ENCODE measurements at places on chromosomes 1 and 21.

DNA sequence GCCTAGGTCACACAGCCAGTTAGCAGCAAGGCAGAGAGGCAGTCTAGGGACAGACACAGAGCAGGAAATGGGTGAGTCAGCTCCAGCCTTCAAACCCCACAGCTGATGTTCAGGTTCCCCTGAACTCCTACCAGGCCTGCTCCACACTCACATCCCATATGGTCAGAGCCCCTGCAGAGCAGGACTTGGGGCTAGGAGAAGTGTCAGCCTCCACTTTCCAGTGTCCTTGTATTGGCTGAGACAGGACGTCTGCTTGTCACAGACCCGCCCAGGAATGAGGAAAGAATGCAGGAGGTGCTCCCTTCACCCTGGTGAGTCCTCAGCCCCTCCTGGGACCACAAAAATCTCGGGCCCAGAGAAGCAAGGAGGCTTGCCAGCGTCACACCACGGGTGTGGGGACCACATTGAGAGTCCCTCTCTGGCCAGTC lies 92.5 kb downstream of the LACTBL1 start:
- peak; percentile 16 for DNase-seq

- DNase-seq, result no peak
Measured at GRCh38 chr1:208177656-208178055, 66.5 kb downstream of the PLXNA2 start.

GRCh38 chr1:108878160-108878469 lies 1.3 kb downstream of the GPSM2 start:
- no peak for DNase-seq

- DNase-seq, result no peak
Measured at GRCh38 chr1:186183970-186184628, 191.0 kb downstream of the TPR start.

DNA sequence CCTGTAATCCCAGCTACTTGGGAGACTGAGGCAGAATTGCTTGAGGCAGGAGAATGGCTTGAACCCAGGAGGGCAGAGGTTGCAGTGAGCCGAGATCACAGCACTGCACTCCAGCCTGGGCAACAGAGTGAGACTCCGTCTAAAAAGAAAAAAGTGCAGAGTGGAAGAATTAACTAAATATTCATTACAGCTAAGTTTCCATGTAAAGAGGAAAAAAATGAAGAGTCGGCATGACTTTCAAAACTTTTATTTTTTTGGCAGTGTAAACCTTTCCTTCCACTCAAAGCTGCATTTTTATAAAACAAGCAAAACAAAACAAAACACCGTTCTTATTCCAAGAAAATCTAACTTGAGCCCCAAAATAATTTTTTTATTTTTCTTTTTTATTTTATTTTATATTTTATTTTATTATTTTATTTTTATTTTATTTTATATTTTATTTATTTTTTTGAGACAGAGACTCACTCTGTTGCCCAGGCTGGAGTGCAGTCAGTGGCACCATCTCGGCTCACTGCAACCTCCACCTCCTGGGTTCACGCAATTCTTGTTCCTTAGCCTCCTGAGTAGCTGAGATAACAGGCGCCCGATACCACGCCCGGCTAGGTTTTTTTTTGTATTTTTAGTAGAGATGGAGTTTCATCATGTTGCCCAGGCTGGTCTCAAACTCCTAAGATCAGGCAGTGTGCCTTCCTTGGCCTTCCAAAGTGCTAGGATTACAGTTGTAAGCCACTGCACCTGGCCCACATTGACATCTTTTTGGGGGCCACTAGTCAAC lies 62.9 kb downstream of the PACC1 start:
- no peak for DNase-seq

GRCh38 chr1:116982319-116983004 lies 19.1 kb upstream of the CD101 start:
- no peak for DNase-seq

DNA sequence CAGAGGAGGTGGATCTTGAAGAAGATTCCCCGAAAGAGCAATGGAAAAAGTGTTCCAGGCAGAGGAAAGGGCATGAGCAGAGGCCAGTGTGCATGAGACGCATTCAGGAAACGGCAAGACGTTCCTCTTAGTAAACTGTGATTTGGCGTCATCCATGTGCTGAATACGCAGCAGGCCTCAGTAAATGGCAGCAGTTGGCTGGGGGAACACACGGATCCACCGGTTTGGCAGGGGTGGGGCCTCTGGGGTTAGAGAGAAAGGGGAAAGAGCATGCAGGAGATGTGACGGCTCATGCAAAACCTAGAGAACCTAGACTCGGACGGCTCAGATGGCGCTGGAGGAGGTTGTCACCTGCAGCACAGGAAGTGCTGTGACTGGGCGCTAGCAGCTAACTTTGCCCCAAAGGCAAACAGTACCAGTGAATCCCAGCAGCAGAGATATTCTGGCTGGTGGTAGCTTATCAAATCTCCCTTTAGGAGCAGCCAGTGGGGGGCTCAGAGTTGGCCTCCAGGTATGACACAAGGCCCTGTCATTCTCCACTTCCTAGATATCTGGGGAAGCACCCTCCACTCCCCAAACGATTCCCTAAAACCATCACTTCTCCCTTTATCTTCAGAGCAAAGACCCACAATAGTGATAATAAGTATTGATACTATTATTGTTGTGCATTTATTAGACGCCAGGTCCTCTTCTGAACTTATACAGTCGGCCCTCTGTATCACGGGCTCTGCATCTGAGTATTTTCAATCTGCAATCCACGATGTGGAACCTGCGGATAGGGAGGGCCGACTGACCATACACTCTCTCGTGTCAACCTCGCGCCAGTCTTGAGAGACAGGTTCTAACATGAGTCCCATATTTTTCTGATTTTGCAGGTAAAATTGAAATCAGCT lies 7.6 kb downstream of the LAPTM5 start:
- no peak for DNase-seq

- no peak for DNase-seq
Measured at GRCh38 chr21:36966821-36967768, 626 bp upstream of the HLCS start.

GRCh38 chr1:175089136-175089718 lies 21.6 kb downstream of the TNN start:
- DNase-seq, result no peak

GRCh38 chr21:41632748-41633475 lies 125.0 kb upstream of the TMPRSS2 start:
- no peak for DNase-seq

- DNase-seq, result no peak
Measured at GRCh38 chr1:233641029-233641428, 27.1 kb downstream of the KCNK1 start.

DNA sequence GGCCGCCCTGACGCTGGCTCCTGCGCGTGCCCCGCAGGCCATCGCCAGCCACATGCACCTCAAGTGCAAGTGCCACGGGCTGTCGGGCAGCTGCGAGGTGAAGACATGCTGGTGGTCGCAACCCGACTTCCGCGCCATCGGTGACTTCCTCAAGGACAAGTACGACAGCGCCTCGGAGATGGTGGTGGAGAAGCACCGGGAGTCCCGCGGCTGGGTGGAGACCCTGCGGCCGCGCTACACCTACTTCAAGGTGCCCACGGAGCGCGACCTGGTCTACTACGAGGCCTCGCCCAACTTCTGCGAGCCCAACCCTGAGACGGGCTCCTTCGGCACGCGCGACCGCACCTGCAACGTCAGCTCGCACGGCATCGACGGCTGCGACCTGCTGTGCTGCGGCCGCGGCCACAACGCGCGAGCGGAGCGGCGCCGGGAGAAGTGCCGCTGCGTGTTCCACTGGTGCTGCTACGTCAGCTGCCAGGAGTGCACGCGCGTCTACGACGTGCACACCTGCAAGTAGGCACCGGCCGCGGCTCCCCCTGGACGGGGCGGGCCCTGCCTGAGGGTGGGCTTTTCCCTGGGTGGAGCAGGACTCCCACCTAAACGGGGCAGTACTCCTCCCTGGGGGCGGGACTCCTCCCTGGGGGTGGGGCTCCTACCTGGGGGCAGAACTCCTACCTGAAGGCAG lies 23.4 kb upstream of the ARF1 start:
- DNase-seq, result no peak

- no peak for DNase-seq
Measured at GRCh38 chr1:110019770-110020169, 14.7 kb upstream of the STRIP1 start.

DNA sequence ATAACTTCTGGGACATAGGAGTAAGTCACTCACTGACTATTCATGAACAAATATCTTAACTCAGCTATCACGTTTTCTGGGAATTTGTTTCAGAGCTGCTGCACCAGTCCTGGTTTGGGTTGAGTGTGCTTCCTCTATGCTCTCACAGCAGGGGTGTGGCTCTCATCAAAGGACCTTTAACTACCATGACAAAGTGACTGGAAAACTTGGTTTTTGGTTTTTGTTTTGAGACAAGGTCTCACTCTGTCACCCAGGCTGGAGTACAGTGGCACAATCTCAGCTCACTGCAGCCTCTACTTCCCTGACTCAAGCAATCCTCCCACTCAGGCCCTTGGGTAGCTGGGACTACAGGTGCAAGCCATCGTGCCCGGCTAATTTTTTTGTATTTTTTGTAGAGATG lies 4.1 kb downstream of the ILDR2 start:
- DNase-seq, result no peak

DNA sequence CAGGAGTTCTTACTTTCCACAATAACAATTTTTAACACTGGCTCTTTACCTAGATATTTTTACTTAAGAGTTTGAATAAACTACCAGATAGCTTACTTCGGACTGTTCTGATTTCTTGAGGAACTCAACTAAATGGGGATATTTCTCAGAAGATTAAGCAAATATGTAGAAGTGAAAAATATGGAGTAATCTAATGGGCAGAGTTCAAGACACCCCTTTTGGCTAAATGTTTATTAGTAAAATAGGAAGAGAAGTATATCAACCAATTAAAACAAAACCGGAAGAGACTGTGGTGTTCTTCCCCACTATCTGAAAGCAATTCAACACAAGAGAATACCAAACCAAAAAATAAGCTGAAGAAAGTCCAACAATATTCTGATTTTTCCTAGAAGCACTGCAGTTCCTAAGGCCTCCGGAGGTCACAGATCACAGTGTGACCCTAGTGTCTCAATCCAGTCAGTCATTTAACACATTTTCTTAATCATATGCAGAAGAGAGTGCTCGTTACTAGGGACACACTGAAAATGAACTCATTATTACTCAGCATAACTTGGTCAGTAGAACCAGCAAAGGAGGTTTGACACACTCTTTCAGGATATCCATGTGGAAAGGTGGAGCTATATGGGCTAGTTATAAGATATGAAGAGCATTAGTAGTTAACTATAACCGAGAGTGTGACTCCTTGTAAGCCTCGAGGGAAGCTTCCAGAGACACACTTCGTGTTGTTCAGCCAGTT lies 5.2 kb downstream of the SIPA1L2 start:
- DNase-seq, result no peak

GRCh38 chr1:3155056-3155925 lies 86.3 kb downstream of the PRDM16 start:
- DNase-seq, result no peak

GRCh38 chr1:119687434-119688079 lies 24.2 kb upstream of the PHGDH start:
- no peak for DNase-seq

- no peak for DNase-seq
Measured at GRCh38 chr1:154911691-154912550, 24.6 kb downstream of the PMVK start.

GRCh38 chr1:156853761-156854160 lies 5.2 kb downstream of the INSRR start:
- no peak for DNase-seq

DNA sequence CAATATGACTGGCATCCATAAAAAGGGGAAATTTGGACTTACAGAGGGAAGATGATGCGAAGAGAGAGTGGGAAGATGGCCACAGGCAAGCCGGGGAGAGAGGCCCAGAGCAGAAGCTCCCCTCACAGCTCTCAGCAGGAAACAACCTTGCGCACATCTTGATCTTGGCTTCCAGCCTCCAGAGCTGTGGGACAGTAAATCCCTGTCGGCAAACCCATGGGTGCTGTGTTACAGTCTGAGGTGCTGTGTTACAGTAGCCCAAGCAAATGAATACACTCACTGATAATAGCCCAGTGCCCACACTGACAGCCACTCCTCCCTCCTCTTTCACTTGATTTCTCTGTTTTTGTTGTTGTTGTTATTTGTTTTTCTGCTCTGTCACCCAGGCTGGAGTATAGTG lies 22.4 kb downstream of the CDCA8 start:
- DNase-seq, result no peak

DNA sequence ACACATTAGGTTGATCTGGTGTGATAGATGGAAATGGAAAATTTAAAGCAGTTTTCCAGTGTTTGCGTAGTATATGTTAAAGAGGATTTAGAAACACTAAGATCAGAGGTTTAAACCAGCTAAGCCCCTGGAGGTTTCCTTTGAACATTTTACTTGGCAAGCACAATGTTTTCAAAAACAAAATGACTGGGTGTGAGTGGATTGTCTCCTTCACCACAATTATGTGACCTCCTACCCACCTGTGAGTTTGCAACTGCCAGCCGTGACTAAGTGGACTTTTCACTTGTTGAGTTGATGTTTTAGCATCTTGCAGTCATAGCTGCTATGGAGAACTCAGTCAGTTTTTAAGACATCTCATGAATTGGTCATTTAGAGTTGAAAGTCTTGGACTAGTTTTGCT lies 4.7 kb downstream of the CCDC190 start:
- DNase-seq, result peak; percentile 80

GRCh38 chr1:237677979-237678378 lies 212.7 kb downstream of the ZP4 start:
- no peak for DNase-seq

DNA sequence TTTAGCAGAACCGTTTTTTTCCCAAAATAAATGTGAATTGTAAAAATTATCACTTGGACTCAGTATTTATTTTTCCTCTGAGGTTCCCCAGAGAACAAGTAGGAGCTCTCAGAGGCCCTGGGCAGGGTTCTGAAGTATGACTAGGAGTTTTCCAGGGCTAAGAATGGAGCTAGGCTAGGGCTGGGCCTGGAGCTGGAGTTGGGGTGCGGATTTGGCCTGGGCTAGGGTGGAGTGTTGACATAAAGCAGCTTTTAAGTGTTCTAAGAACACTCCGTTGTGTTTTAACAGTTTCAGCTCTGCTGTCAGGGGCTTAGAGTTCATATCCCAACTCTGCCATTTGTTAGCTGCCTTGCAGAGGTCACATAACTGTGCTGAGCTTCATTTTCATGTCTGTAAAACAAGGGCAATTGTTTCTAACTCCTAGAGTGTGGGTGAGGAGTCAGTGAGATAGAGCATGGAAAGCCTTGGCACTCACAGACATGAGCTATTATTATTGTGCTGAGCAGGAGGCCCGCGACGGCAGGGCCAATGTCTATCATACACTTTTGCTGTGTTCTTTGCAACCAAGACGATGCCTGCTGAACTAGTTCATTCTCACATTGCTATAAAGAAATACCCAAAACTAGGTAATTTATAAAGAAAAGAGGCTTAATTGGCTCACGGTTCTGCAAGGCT lies 51.1 kb downstream of the LACTBL1 start:
- no peak for DNase-seq

- DNase-seq, result no peak
Measured at GRCh38 chr1:36920801-36921405, 113.4 kb downstream of the GRIK3 start.

- no peak for DNase-seq
Measured at GRCh38 chr1:2414297-2414958, 2.1 kb upstream of the PEX10 start.

- peak; percentile 35 for DNase-seq
Measured at GRCh38 chr1:107139833-107140702, 771 bp upstream of the NTNG1 start.

Data from AG09309 (cell line).